ENCODE measurements at places on chromosomes 7 and 10. TPM values are rescaled to one million over a fixed set of nuclear protein-coding genes. Genes with fewer than 3 reads are reported as not detected.

Gene ANKRD61
- not detected for total RNA-seq

Gene CPA1
- total RNA-seq = not detected

Gene OPTN
- 45.0 TPM for total RNA-seq

Gene MRLN
- total RNA-seq = not detected

Gene INSYN2A
- total RNA-seq = not detected

Gene NRP1
- total RNA-seq = 364 TPM

Gene ZNF3
- total RNA-seq = 14.7 TPM

Gene ADK
- total RNA-seq = 26.6 TPM

Gene RGR
- total RNA-seq = not detected

Gene PDE1C
- 11.1 TPM for total RNA-seq

Gene DPYSL4
- 28.4 TPM for total RNA-seq

Gene ARHGAP22
- 10.5 TPM for total RNA-seq

Gene EPHB6
- total RNA-seq = 74.3 TPM

Gene CHAT
- not detected for total RNA-seq

Gene SORCS3
- total RNA-seq = not detected

Gene DNAH11
- total RNA-seq = not detected

Gene NRF1
- total RNA-seq = 10.6 TPM

Gene TMEM130
- total RNA-seq = 8.4 TPM

Gene LIPF
- not detected for total RNA-seq

Gene PAPOLB
- 0.24 TPM for total RNA-seq

Gene PTPRZ1
- not detected for total RNA-seq

Gene PANK1
- 10.4 TPM for total RNA-seq

Gene FAM107B
- total RNA-seq = 8.2 TPM

Gene TMEM26
- 0.94 TPM for total RNA-seq

Gene LIPJ
- total RNA-seq = not detected

Gene COL17A1
- total RNA-seq = 0.15 TPM

Gene TRIM50
- not detected for total RNA-seq

Gene C10orf105
- not detected for total RNA-seq

Gene PRF1
- not detected for total RNA-seq

Gene CRYGN
- total RNA-seq = 0.10 TPM

Gene ASIC3
- 0.37 TPM for total RNA-seq

Gene GPR85
- total RNA-seq = 0.39 TPM

Gene HACD1
- 2.1 TPM for total RNA-seq
